MV-4-11 (cell line): ENCODE measurements at places on chromosomes 7 and 10.

- DNase-seq, result no peak
Observed at GRCh38 chr7:147646568-147646967, 944.0 kb upstream of the C7orf33 start.

DNA sequence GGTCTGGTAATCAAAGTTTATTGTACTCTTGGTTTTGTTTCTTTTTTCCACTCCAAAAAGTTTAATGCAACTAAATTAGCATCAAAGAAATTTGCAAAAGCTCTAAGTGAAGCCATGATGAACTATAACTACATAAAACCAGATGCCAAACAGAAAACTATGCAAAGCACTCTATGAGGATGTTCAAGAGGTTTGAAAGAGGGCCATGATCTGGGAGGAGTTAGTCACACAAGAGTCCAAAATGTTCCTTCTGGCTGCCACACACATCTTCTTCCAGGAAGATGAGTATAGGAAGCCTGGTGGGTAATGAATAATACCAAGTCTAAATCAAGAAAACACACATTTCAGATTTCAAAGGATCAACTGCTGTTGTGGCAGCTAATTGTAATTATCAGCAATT, 28.4 kb downstream of the GLI3 start:
- DNase-seq, result no peak

GRCh38 chr7:33215992-33216391, 86.6 kb downstream of the BBS9 start:
- DNase-seq, result no peak

DNA sequence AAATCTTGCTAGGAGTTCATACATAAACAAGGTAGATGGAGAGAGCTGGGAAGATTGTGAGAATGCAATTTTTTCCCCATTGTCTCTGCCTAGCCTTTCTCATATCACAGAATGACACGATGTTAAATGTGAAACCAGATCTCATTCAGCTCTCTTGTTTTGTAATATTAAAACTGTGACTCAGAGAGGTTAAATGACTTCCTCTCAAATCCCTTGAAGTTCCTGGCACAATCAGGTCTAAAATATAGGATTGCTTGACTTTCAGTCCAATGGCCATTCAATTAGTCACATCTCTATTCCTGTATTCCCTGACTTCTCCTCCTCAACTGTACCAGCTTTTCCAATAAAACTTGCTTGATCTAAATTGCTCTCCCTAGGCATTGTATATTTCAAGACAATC, 3.1 kb downstream of the ANKRD22 start:
- peak; percentile 67 for DNase-seq

- DNase-seq, result no peak
Observed at GRCh38 chr7:43313628-43314378, 201.4 kb downstream of the HECW1 start.

DNA sequence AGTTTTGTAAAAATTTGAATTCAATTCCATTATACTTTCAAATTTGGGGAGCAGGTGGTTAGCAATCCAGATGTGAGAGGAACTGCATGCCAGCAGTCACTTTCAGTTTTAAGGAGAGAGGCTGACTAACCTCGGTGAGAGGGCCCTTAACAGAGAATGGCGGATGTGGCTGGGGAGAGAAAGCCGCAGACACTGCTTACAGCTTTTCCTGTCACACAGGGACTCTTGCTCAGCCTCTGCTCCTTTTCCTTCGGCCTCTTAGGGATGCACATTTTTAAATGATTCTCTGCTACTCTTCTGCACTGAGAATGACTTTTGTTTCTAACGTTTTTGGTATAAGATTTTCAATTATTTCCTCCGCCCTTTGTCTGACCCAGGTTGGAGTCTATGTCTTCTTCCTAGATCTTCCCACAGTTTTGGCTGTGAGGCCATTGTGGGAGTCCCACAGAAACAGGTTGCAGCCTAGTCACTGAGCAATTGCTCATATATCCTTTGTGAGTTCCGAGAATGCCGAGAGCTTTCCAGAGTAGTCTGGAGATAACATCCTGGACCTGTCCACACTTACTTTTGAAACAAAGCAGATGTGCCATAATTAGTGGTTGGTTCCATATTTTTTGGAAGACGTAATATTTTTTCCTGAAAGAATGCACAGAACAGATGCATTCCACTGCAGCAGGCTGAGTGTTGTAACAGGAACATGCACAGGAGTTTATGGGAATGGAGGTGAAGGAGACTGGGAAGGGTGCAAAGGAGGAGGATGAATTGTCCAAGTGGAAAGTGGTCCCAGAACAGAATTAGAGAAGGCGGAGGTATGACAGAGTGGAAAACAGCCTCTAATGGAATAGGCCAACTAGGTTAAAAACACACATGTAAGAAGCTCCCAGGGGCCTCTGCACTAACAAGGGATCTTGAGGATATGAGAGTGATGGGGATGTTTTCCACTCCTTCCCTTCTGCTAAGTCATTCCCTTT, 168.0 kb upstream of the ZNF32 start:
- peak; percentile 92 for DNase-seq

- no peak for DNase-seq
Observed at GRCh38 chr10:94010886-94011285, 17.2 kb downstream of the PLCE1 start.

- DNase-seq, result peak; percentile 34
Observed at GRCh38 chr7:15305002-15305600, 256.7 kb downstream of the AGMO start.

- no peak for DNase-seq
Observed at GRCh38 chr7:120421151-120421651, 148.2 kb downstream of the KCND2 start.

- DNase-seq, result peak; percentile 92
Observed at GRCh38 chr7:37354656-37355131, 94.0 kb downstream of the ELMO1 start.

DNA sequence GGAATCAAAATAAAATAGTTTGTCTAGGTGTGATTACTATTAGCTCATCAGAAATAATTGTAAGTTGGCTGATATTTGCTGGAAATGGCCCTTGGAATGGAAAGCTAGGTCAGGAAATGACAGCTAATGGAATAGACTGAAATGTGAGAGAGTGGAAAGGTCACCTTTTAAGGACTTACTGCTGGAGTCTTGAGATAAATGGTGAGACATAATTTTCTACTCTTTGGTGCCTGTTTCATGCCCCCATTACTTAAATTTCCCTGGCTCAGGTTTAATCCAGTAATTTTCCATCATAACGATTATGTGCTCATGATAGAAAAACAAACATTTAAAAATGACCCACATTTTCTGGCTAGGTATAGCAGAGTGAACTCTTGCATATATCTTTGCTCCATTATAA, 123.6 kb downstream of the ADAM22 start:
- DNase-seq, result no peak

DNA sequence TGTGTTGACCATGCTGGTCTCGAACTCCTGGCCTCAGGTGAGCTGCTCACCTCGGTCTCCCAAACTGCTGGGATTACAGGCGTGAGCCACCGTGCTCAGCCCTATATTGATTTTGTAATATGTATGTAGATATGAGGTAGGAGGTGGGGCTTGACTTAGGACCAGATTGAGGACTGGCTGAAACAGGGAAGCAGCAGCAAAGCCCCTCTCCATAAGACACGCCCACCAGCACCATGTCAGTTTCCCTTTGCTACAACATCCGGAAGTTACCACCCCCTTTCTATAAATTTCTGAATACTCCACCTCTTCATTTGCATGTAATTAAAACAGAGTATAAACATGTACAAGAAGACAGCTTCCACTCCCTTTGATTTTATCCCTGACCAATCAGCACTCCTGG, 47.9 kb upstream of the MYL10 start:
- DNase-seq, result peak; percentile 23

DNA sequence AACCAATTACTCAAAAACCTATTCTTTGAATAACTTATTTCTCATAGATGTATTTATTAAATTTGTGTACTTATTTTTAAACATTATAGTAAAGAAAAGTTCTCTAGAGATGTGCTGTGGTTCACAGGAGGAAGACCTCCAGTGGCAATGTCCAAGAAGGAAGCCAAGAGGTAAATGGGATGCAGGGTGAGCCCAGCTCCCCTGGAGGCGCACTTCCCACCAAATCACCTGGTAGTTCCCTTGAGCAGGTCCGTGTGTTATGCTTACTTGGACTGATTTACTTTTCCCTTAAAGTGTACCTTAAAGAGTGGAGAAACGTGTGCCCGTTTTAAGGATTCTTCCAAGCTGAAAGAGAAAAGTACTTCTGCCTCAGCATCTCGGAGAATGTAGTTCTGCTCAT, 55.3 kb downstream of the PAXIP1 start:
- DNase-seq, result no peak

GRCh38 chr10:99754670-99755069, 22.6 kb downstream of the CUTC start:
- no peak for DNase-seq
